ENCODE measurements at places on chromosomes 7 and 10.

DNA sequence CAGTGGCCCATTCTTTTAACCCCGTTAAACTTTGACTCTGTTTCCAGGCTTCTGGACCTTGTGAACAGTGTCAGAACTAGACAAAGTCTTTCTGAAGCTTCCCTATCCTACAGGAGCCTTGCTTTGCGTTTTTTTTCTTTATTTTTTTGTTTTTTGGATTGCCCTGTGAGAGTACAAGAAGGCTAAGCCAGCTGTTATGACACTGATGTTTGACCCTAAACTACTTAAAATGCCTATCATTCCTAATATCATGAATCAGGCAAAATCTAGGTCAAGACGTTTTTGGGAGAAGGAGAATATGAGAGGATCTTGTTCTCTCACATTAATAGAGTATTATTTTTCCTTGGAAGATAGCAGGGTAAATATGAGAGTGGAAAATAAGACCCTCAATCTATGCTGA, 79.8 kb downstream of the EPDR1 start:
- DNase-seq = no peak

- no peak for DNase-seq
Measured at GRCh38 chr10:8054494-8055407, at the start of gene GATA3. GATA3 (plus strand) TSS chr10:8054688; CDS start chr10:8055656, 968 bp downstream.

DNA sequence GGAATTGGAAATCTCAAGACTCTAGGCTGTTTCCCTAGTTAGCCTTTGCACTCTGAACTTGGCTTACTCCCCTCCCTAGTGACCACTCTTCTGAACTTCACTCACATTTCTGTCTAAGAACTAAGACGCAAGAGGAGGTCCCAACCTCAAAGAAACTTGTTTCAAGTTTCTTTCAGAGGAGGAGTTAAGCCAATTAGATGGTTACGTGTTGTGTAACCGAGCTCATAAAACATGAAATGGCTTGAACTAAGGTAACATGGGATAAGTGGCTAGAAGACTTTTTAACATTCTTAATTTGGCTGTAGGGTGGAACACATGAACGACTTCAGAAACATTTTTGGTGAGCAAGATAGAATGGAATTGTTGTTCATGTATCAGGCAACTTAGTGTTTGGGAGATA, 39.5 kb upstream of the SEC61G start:
- DNase-seq = no peak

GRCh38 chr7:126778101-126778500, 474.6 kb downstream of the GRM8 start:
- DNase-seq = no peak

GRCh38 chr7:158017111-158018097, 570.2 kb downstream of the PTPRN2 start:
- DNase-seq = no peak

- DNase-seq = no peak
Measured at GRCh38 chr7:43469051-43469450, 113.9 kb upstream of the STK17A start.

GRCh38 chr10:35396560-35397434, 60.5 kb downstream of the CCNY start:
- DNase-seq = no peak

DNA sequence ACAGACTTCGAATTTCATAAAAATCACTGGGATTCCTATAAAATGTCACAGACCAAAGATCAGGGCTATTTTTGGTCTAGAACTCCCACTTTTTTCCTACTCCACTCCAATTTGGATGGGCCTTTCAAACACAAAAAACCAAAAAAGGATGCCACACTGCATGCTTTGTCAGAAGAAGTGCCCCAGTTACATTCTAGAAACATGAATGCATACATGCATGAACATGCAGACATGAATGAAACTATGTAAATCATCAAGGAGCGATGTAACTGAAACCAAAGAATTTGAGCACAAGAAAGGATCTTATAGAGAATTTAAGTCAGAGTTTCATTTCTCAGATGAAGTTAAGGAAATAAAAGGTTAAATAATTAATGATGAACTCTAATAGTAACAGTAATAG, 31.8 kb upstream of the FAM133B start:
- DNase-seq = no peak

- no peak for DNase-seq
Measured at GRCh38 chr7:131889572-131890150, 333.2 kb upstream of the PODXL start.

GRCh38 chr7:126720232-126720631, 532.5 kb downstream of the GRM8 start:
- DNase-seq = no peak

- no peak for DNase-seq
Measured at GRCh38 chr10:70811881-70812280, 3.9 kb upstream of the SGPL1 start.

- DNase-seq = no peak
Measured at GRCh38 chr7:5207131-5207530, 17.1 kb downstream of the WIPI2 start.

- DNase-seq = no peak
Measured at GRCh38 chr7:76231071-76231470, 29.4 kb downstream of the SRRM3 start.

DNA sequence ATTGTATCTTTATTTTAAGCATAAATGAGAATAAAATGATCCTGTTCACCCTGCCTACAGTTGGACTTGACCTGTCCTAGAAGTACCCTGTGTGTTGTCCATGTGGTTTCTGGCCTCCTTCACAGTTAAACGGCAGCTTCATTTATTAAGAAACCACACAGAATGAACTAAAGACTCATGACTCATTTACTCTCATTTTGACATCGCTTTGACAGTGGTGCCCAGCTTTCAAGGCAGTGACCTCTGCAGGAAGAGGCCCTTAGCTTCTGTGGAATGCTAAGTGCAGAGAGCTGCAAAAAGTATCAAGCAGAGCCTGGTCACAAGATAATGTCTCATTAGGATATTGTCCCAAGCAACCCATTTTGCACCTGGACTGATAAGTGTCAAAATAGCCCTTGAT, 93.4 kb downstream of the AVL9 start:
- no peak for DNase-seq

GRCh38 chr7:5661942-5662341, 119.5 kb downstream of the RNF216 start:
- DNase-seq = no peak

DNA sequence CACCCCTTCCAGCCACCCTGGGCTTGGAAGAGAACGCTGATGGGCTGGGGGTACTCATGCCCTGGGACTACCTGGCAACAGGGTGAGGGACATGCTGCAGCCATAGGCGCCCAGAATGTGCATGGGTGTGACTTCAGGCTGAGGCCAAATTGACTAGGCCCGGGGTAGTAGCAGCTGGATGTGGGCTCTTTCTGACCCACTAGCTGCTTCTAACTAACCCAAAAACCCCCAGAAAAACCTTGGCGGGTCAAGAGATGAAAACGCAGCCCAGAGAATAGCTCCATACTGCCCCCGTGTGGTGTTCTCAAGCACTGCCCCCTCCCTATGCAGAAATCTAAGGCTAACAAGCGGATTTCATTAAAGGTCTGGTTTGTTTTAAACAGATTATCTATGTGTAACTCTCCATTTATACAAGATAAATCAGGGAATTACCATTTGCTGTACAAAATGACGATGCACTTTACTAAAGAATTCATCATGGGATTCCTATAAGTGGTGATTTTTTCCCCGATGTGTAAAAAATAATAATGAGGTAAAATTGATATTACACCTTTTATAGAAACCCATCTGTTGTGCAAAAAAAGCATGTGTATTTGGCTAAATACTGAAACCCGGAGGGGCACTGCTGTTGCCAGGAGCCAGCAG, 4.2 kb downstream of the SMARCD3 start:
- no peak for DNase-seq

DNA sequence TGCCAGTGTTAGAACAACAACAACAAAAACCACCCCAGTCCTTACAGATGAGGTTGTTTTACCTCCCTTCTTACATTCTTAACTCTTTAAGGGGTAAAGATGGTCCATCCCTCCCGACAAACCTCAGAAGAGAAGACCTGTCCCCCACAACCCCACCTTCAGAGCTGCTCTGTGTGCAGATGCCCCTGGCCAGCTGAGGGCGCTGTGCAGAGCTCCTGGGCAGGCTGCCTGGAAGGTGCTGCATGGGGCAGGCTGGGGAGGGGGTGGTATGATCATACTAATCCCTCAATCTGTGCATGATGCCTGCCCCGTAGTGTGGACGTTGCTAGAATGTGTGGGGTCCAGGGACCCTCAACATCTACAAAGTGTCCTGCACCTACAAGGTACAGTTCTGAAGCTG, 387.1 kb downstream of the INHBA start:
- no peak for DNase-seq

- DNase-seq = no peak
Measured at GRCh38 chr7:107450970-107451369, 18.9 kb upstream of the GPR22 start.

GRCh38 chr7:46565253-46566096, 644.4 kb upstream of the IGFBP3 start:
- DNase-seq = no peak

GRCh38 chr7:15015545-15016314, 113.2 kb upstream of the DGKB start:
- no peak for DNase-seq

- DNase-seq = no peak
Measured at GRCh38 chr10:804787-805619, 115.5 kb upstream of the DIP2C start.

DNA sequence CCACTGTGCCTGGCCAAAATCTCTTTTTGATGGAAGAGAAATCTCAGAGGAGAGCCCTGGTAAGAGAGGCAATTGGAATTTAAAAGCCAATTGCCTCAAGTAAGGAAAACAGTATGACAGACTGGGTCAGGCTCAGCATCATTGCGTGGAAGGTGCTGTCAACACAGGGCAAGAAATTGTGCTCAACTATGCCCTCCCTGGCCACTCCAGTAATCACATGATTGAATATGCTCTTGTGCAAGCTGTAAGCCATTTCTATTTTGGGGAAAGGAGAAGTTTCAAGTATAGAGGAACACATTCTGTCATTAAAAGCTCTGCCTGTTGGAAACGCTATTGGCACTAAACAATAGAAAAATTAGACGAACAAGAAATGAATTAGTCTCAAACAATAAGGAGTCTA, 1127.7 kb downstream of the REEP3 start:
- no peak for DNase-seq

DNA sequence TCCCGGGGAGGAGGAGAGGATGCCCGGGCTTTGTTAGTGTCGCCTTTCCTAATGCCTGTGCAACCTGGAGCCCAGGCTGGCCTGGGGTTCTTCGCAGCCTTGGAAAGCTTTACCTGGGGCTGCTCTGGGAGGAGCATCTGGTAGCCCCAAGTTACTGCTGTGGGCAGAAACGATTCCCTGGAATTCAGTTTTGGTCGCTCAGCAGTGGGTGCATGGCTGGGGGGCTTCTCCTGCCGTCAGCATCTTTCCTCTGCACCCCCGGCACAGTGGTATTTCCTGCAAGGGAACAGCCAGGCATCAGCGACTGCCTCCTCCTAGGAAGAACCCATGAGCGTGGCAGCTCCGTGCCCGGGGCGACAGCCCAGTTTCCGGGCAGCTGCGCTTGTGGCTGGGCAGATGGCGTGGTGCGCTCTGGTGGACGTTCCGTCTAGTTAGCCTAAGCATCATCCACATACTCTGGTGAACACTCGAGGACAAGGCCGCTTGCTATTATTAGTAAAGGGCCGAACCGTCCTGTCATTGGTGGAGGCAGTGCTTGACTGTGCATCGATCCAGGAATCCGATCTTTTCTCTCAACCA, 107.0 kb upstream of the BTBD16 start:
- DNase-seq = no peak

- no peak for DNase-seq
Measured at GRCh38 chr7:85757348-85757747, 570.5 kb upstream of the SEMA3D start.

DNA sequence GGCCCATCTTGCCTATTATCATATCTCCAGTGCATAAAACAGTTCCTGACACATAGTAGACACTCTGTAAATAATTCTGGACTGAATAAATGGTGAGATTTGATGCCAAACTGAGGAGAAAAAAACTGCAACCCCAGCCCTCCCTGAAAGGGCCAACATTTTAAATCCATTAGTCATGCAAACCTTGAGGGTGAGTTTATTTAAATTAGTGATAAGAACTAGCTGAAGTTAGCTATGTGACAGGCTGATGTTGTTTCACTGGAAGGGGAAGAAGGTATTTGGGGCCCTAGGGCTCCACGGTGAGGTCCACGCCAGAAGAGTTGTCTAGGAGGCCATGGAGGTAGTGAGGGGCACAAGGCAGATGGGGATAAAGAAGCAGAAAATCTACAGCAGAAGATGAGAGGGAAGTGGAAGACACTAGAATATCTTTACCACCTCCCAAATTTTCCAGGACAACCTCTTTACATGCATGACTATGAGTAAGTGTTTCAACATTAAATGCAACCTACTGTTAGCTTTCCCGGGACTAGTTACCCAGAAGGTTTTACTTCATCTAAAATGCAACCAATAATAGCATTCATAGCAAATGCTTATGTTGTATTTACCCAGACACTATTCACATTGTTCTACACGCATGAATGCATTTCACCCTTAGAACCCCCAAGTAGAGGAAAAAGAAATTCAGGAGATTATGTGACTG, 183.2 kb upstream of the LYZL1 start:
- no peak for DNase-seq

- DNase-seq = no peak
Measured at GRCh38 chr7:149293946-149294633, 32.1 kb downstream of the ZNF783 start.

DNA sequence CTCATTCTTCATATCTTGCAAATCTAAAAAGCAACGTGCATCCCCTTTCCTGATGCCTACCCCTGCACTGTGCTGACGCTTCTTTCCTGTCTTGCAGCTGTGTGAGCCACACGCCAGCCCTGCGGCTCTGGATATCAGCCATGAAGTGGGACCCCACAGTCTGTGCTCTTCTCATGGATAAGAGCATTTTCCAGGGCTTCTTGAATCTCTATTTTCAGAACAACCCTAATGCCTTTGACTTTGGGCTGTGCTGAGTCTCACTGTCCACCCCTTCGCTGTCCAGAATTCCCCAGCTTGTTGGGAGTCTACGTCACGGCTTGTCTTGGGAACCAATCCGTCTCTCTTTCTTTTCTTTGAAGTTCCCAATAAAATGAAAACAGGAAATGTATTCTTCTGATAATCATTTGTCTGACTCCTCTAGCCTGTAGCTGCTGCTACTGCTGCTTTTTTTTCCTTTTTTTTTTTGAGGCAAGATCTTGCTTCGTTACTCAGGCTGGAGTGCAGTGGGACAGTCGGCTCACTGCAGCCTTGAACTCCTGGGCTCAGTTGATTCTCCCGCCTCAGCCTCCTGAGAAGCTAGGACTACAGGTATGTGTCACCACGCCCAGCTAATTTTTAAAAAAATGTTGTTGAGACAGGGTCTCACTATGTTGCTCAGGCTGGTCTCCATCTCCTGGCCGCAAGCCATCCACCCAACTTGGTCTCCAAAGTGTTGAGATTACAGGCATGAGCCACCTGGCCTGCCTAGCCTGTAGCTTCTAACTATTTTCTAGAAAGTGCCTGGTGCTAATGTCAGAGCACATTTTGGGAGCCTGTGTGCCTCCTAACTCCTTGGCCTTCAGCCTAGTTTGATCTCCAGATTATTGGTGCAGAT, 30.3 kb downstream of the GSTO2 start:
- no peak for DNase-seq

- no peak for DNase-seq
Measured at GRCh38 chr10:96973809-96974747, 142.0 kb downstream of the LCOR start.

GRCh38 chr10:5449823-5450222, 37.5 kb downstream of the NET1 start:
- DNase-seq = no peak
